T-helper 1 cell (primary cell): ENCODE measurements at places on chromosomes 7 and 10.
A peak's percentile ranks its signal among the peaks of the same experiment; 100 is the strongest.

DNA sequence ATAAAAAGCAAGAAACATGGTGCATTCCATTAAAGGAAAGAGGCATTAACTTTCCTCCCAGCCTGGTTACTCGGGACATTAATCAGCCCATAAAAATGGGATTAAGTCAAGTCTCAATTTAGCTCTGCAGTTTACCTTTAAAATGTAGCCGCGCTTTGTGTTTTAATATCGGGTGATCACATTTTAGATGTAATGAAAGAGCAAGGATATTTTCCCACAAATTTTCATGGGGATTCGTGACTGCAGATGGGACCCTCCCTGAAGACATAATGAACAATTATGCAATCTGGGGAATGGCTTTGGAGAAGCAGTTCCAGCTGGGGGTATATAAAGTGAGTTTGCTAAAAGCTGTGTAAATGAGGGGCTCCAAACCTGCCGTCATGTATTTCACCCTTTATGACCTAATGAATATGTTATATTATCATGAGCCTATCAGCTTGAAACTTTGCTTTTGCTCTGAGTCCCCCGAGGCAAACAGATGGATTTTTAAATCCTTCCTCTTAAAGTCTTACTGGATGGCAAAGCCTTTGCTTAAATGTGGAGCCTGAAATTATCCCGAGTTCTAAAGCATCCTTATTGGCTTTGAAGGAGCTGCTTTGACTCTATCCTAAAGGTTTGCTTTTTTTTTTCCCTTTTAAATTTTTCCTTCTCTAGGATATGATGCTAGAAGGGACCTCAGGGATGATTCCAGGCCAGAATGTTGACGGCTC lies 31.8 kb downstream of the BAMBI start:
- no peak for DNase-seq

- DNase-seq, result peak; percentile 41
These were observed 49.5 kb upstream of the ZPBP start for GRCh38 chr7:50142425-50143017.

- DNase-seq, result no peak
These were observed 326.4 kb downstream of the KCNMA1 start for GRCh38 chr10:77311186-77311585.

- no peak for DNase-seq
These were observed 54.0 kb downstream of the ALOX5 start for GRCh38 chr10:45427970-45428366.

- DNase-seq, result no peak
These were observed 2.7 kb downstream of the ZNF503 start for GRCh38 chr10:75398692-75399460.

DNA sequence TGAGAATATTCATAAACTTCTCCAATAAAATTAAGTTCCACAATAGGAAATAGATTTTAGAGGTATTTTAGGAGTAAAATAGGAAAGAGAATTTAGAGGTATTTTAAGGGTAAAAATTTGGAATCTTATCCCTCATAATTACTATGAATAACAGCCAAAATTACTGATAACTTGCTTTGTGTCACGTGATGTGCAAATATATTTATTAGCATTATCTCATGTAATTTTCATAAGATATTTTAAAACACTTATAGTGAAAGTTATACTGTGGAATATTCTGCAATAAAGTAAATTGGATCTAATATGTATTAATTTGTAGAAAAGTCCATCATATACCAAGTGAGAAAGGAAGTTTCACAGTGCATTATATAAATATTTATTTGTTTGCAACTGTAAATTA lies 64.2 kb upstream of the VWDE start:
- no peak for DNase-seq

DNA sequence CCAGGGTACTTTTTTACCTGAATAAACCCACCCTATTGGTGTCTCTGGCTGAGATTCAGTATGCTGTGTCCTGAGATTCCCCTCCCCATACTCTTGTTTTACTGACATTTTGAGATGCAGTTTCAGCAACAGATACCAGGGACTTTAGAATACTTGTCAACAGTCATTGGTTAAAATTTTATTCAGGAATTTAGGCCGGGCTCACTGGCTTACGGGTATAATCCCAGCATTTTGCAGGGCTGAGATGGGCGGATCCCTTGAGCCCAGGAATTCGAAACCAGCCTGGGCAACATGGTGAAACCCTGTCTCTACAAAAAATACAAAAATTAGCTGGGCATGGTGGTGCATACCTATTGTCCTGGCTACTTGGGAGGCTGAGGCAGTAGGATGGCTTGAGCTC lies 90.0 kb upstream of the GATAD1 start:
- DNase-seq, result no peak

DNA sequence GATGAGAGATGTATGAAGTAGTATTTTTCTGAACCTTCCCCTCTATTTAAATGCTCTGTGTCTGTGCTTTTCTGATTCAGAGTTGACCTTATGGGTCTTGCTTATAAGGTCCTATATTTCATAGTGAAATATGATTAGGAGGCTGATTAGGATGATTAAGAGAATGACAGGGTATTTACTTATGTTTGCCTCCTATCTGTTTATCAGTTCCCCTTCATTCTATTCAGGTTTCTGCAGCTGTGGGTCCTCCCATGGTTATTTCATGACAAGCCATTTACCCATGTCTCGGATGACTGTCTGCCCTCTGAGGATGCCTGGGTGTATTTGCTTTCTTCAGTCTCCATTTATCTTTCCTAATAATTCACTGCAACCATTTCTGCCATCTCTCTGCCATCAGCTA lies 16.9 kb downstream of the RPA3 start:
- no peak for DNase-seq

GRCh38 chr7:158362912-158363905 lies 224.4 kb downstream of the PTPRN2 start:
- DNase-seq, result no peak

- DNase-seq, result peak; percentile 3
These were observed 1.5 kb downstream of the MKX start for GRCh38 chr10:27743877-27744801.

GRCh38 chr7:128961030-128961659 lies 23.4 kb downstream of the IRF5 start:
- no peak for DNase-seq

DNA sequence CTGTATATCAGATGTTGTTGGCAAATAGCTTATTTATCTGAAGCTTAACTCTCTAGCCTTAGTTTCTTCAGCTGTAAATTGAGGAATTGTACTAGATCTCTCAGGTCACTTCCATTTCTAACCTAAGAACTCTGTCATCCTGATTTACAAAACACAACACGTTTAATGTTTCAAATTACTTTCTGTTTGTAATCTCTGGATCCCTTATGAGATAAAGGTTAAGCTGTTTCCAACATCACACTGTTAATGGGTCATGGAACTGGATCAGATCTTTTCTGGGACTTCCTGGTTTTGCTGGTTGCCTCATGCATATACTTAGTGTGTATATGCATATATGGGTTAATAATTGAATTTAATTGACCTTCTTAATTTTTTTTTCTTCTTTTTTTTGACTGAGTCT lies 9.9 kb downstream of the SAMD8 start:
- no peak for DNase-seq

DNA sequence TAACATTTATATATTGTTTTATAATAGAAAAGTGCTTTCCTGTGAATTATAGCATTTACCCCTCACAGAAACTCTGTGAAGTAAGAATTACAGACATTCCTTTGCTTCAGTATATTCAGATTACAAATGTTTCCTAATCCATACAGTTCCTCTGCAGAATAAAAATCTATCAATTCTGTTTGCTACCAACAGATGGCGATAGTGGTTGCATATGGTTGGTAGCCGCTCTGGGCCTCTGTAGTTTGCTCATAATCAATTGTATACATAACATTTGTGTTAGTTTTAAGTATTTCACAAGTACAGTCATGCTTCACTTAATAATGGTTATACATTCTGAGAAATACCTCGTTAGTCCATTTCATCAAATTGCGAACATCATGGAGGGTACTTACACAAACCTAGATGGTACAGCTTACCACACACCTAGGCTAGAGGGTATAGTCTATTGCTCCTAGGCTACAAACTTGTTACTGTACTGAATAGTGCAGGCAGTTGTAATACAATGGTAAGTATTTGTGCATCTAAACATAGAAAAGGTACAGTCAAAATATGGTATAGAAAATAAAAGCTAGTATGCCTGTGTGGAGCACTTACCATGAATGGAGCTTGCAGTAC lies 94.4 kb upstream of the STEAP4 start:
- DNase-seq, result no peak

DNA sequence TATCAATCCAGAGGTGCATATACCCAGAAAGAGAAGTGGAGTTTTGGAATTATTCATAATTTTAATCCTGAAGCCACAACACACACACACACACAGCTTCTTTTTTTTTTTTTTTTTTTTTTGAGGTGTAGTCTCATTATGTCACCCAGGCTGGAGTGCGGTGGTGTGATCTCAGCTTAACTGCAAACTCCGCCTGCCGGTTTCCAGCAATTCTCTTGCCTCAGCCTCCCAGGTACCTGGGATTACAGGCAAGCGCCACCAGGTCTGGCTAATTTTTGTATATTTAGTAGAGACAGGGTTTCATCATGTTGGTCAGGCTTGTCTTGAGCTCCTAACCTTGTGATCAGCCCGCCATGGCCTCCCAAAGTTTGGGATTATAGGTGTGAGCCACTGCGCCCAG lies 35.4 kb downstream of the TET1 start:
- DNase-seq, result no peak

GRCh38 chr10:26869528-26869927 lies 8.8 kb upstream of the ABI1 start:
- DNase-seq, result no peak

DNA sequence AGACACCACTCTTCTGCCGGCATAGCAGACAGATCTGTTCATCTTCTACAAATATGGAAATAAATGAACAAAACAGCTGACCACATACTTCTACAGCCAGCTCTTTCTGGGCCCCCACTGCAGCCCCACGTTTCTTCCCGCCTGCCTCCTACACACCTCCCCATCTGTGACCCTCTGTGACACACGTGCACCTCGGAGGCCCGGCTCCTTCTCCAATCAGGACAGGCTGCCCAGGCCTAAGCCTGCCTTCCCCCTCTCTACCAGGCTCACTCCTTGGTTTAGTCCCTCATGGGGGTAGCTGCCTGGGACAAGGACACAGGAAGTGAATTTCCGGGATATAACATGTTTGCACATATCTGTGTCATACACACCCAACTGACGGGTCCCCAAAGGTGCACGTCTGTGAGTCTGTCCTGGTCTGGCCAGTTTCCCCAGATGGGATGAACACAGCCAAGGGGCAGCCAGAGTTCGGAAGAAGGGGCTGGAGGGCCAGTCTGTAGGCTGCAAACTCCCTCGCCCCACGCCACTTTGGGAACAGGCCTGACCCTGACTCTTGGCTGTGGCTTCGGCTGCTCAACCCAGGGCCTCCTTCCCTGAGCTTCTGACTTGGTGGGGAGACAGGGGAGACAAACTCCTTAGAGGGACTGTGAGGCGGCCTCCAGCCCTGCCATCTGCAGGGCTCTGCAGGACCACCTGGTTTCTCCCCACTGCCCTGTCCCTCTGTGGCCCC lies 30.3 kb downstream of the PITRM1 start:
- DNase-seq, result no peak

GRCh38 chr10:116720668-116721546 lies 21.5 kb downstream of the HSPA12A start:
- DNase-seq, result no peak

DNA sequence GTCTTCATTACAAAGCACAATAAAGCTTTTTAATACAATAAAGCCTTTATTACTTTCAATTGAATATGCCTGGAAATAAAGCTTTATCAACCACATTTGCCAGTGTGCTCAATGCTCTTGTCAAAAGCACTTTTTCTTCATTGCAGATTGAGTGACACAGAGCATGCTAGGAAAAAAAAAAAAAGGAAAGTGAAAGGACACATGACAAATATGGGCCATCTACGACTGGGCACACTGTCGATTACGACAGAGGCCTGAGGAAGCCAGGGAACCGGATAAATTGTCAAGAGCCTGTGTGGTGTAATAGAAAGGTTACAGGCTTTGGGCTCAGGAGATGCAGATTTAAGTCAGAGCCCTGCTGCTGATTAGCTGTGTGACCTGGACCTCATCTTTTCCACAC lies 84.8 kb upstream of the LRGUK start:
- DNase-seq, result no peak

DNA sequence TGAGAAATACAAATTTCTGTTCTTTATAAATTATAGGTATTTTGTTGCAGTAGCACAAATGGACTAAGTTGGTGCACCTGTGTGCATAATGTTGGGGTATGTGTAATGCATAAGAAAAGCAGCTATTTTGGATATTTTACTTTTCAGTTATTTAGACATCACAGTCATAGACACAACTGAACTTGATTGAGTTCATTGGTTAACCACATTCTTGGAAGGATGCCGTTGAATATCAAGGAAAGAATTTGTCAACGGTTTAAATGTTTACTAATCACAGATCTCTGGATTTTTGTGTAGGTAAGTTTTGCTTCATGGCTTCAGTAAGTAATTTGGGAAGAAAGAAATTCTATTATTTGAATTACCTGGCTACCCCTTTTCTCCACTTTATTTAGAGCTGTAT lies 4.1 kb downstream of the OTUD1 start:
- no peak for DNase-seq

DNA sequence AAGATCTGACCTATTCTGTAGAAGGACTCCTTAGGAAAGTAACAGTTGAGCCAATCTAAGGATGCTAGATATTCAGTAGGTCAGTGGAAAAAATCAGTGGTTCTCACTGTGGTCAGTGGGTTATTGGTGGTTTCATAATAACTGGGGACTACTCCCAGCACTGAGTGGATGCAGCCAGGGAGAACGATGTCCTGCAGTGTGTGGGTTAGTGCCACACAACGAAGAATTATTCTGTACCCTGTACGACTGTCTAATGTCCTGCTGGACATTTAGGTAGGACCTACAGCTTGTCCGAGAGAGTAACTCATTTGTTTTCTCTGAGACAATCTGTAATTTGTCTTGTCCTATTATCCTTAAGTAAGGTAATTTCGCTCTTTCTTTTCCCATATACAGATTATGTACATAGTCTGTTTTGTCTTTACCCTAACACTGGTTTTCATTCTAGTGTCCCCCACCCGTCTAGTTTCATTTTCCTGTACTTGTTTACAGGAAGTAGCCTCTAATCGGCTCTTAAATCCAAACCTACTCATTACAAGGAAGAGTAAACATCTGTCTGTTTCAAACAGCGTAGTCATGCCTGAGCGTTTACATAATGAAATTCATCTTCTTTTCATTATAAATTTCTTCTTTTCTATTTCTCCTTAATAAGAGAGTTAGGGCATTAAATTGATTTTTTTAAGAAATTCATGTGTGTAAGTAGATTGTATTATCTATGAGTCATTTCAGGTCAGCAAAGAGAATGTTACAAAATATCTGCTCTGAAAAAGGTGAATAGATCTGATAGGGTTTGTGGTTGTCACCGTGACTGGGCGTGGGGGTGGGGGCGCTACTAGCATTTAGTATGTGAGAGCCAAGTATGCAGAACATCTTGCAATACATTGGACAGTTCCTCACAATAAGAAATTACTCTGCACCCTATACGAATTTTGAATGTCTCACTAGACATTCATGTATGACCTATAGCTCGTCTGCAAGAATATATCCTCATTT lies 8.3 kb upstream of the ZC3HAV1L start:
- DNase-seq, result peak; percentile 82

- DNase-seq, result no peak
These were observed 30.9 kb downstream of the KCNMA1 start for GRCh38 chr10:77606751-77607150.

- no peak for DNase-seq
These were observed 24.0 kb downstream of the GSTO2 start for GRCh38 chr10:104293011-104293410.
